Pulmonary artery endothelial cell (primary cell): ENCODE measurements at places on chromosomes 7 and 10.
A peak's percentile ranks its signal among the peaks of the same experiment; 100 is the strongest.

- no peak for DNase-seq
Observed at GRCh38 chr7:126658684-126659083, 594.1 kb downstream of the GRM8 start.

GRCh38 chr10:77457266-77457665 lies 180.3 kb downstream of the KCNMA1 start:
- no peak for DNase-seq

DNA sequence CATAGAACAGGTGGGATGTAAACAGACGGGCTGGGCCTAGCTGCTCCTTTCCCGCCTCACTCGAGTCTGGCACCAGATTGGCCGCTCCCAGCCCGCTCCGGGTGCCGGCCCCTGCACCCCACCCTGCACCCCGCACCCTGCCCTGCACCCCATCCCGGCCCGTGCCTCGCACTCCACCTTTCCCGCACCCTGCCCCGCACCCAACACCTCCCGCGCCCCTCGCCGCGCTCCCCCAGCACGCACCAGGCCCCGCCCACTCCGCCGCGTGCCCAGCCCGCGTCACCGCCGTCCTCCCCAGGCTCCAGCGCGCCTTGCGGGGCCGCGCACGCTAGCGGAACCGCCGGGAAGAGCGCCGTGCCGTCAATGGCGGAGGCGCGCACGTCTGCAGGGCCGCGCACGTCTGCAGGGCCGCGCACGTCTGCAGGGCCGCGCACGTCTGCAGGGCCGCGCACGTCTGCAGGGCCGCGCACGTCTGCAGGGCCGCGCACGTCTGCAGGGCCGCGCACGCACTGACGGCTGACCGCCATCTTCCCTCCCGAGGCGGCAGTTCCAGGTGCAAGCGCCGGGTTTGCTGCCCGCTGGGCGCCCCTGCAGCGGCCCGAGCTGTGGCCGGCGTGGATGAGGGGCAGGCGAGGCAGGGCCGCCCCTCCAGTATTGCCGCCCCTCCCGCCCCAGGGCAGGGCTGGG lies at the start of gene UBE3C:
TSS of gene UBE3C (plus strand) at position 503 of the 687 bp plus-strand sequence. CDS start 347 bp downstream, outside the sequence.
- peak; percentile 61 for DNase-seq

DNA sequence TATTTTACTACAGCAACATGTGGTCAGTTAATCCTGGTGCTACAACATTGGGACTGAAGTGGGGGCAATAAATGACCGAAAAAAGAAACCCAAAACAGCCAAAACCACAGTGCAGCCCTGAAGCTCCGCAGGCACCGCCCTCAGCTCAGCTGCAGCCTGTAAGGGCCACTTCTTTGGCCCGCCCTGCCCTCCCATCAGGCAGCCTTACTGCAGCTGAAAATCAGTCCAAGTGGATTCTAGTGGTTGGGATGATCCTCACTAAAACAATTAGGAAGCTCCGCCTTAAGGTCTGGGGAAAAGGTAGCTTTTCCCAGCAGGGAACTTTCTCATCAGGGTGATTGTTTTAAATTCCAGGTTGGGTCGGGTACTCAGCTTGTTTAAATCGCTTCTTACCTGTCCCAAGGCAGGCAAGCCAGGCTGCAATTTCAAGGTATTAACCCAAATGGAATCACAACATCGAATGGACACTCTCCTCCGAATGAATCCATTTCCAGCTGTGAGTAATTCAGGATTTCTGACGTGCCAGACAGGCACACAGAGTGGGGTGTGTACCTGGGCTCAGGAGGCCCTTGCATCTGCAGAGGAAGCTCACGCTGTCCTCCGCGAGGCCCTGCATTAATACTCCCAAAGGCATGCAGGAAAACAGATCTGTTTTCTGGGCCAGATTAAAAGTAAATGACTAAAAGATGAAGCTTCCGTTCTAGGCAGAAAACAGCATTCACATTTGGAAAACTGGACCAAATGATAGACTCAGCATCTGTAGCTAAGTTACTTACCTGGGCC lies 104.3 kb downstream of the CREB5 start:
- no peak for DNase-seq

DNA sequence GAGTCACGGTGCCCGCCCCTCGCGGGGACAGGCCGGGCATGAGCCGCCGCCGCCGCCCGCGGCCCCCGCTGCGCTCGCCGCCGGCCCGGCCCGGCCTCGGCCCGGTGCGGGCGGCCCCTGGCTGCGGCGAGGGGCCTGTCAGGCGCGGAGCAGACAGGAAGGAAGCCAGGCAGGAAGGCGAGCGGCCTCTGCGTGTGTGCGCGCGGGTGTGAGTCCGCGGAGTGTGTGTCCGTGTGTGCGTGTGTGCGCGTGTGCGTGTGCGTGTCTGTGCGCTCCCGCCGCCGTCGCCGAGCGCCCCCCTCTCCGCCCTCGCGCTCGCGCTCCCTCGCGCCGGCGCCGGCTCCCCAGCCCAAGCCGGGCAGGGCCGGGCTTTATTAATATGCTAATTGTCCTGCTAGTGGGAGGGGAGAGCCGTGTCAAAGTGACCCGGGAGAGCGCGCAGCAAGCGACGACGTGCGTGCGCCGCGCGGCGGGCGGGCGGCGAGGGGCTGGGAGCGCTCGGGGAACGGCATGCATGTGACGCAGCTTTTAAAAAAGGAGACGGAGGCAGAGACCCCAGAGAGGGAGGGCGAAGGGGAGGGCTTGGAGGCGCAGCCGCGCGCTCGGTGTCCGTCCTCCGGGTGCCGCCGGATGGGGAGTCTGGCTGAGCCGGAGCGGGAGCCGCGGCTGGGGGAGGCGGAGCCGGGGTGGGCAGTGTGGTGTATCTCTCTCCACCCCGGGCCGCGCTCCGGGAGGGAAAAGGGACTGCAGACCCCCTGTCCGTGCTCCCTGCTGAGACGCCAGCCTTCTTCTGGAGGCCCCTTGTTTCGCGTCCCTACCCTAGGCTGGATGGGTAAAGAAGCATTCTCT lies at the start of gene LDB1:
TSS of gene LDB1 (minus strand) at position 227 of the 849 bp plus-strand sequence. CDS start 258 bp downstream, outside the sequence.
- no peak for DNase-seq

DNA sequence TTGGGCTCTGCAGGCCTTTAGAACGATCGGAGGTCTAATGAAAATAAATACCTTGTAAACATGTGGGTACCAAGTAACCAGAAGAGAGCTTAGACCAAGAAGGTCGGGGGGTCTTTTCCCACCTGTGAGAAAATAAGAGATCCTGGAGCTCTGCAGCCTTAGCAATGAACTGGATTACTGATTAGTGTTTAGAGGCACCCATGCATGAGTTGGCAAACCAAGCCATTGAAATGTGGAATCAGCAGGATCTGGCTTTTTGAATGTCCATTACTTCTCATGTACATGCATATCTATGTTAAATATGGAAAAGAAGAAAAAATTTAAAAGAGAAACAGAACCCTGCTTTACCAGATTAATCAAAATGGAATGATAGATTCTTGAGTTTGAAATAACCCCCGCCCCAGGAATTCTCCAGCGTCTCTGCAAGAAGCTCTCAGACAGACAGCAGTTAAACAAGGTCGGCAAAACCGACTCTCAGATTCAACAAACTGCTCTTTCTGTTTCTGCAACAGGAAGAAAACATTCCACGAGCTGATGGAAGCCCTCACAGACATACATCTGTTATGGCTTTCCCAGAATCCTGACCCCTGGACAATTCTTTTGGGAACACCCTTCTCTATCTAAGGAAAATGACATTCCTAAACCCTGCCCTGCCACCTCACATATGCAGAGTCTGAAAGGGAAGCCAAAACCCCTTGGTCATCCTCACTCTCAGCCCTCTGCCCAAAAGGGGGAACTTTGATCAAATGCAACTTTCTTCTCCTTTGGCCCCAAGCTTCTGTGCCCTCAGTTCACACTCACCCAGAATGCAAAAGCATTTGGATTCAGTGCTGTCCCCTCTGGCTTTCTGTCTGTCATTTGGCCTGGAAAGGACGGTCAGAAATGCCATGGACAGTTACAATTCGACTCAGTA lies 78.7 kb upstream of the EN2 start:
- DNase-seq, result no peak

DNA sequence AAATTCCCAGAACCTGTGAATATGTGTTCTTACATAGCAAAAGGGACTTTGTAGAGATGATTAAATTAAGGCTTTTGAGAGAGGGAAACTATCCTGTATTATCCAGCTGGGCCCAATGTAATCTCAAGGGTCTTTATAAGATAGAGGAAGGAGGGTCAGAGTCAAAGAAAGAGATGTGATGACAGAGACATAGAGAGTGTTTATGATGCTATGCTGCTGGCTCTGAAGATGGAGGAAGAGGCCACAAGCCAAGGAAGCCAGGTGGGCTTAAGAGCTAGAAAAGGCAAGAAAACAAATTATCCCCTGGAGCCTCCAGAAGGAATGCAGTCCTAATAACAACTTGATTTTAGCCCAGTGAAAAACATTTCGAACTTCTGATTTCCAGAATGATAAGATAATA lies 15.3 kb upstream of the SKAP2 start:
- no peak for DNase-seq

- no peak for DNase-seq
Observed at GRCh38 chr7:124575176-124575575, 190.4 kb downstream of the GPR37 start.

DNA sequence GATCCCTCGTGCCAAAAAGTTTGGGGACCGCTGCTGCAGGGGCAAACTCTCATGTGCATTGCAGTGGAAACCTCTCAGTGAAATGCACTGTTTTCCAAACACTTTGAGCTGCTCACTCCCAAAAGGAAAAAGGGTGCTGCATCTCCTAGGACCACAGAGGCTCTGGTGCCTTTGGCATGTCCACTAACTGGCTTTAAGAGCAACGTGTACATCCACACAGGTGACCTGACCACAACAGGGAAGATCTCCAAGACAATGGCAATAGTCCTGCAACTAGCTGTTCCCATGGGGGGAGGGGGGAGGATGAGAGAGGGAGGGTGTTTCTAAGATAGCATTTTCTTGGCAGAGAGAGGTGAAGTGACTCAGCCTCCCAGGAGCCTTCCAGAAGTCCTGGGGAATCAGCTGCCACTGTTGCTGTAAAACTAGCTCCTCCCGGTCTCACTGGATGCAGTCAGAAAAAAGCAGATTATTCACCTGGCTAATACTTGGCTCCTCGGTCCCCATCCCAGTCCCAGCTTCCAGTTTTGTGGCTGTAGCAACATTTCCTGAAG lies 181.7 kb downstream of the HECW1 start:
- DNase-seq, result no peak

- DNase-seq, result no peak
Observed at GRCh38 chr10:112952282-112953173, 2.5 kb downstream of the TCF7L2 start.

DNA sequence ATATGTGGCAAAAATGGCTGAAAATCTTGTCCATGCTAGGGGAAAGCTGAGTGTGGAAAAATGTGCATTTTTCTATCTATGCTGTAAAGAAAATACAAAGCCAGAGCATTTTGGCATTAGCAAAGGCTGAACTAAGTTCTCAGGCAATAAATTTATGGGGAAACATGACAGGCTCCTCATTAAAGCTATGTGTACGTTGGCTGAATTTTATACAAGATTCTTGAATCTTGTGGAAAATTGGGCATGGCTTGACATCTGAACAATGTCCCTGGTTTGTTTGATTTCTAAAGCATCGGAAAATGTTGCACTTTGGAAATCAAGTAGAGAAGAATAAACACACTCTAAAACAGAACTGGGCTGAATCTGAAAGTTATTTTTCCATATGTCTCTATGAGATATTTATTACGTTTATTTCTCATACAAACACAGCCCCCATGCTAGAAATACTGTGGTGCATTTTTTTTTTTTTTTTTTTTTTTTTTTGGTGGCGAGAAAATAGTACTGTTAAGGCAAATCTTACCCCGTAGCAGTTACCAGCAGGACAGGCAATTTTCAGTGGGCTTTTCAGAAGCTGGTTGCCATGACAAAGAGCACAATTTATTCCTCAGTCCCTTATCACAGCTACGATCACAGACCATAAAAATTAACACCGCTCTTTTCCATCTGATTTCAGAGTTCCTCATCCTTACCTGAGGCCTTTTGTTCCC lies 16.9 kb downstream of the CPA1 start:
- DNase-seq, result no peak
